ENCODE measurements at places on chromosomes 11 and 22. TPM values are rescaled to one million over a fixed set of nuclear protein-coding genes. Genes with fewer than 3 reads are reported as not detected.

DNA sequence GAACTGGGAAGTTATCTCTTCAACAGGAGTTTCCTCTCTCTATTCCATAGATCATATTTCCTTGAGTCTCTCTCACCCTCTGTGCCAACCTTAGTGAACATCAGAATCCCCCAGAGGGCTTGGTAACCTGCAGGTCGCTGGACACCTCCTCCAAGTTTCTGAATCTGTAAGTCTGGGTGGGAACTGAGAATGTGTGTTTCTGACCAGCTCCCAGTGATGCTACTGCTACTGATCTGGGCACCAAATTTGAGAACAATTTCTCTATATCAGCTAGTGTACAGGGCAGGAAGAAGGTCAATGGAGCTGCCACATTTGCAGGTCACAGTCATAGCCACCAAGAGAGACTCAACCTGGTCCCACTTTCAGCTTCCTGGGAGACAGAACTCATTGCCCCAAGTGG, 62.9 kb downstream of the RCN1 start:
- H3K27ac ChIP-seq: no peak overlapping the region
- no peak for DNase-seq
- no peaks in the 10 kb centered on the region for H3K36me3 ChIP-seq
- H3K4me3 ChIP-seq: no peak overlapping the region
- H3K27me3 ChIP-seq: no peaks in the 10 kb centered on the region

DNA sequence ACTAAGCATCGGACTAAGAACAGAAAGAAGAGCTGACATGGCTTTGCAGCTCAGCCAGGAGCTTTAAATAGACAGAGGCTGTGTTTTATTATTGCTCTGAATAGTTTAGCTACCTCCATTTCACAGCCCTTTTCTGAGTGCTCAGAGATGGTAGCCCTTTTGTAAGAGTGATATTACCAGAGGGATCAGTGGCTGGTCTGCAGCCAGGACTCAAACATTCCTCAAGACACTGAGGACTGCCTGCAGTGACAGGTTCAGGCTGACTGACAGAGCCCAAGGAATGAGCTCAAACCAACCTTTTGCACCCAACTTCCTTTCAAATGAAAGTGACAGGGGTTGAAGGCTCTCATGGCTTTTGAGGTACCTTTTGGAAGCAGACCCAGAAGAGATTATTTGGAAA, 189.0 kb downstream of the DDX10 start:
- DNase-seq: peak; percentile 21
- peak overlapping the region; percentile 35 for H3K4me3 ChIP-seq
- H3K36me3 ChIP-seq: no peaks in the 10 kb centered on the region
- H3K27me3 ChIP-seq: no peaks in the 10 kb centered on the region
- H3K4me1 ChIP-seq: peaks cover 7% of the 10 kb centered on the region
- no peak overlapping the region for H3K27ac ChIP-seq

GRCh38 chr11:24615451-24616160, 118.8 kb downstream of the LUZP2 start:
- H3K27me3 ChIP-seq: no peaks in the 10 kb centered on the region
- no peaks in the 10 kb centered on the region for H3K36me3 ChIP-seq
- no peaks in the 10 kb centered on the region for H3K4me1 ChIP-seq
- H3K27ac ChIP-seq: no peak overlapping the region

DNA sequence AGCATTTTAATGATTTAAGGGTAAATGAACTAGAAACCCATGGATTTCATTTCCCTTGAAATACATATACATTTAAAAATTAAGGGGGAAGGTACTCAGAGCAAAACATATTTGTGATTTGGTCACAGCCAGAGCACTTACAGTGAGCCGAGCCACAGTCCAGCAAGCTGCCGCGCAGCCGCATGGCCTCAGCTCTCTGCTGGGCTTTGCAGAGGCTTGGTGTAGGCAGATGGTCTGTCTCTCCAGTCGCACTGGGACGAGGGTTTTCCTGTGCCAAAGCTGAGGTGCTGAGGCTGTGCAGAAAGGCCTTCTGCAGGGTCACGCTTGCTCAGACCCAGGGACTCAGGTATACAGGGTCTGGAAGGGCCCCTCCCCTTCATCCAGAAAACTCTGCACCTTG, 367.3 kb downstream of the OPCML start:
- DNase-seq: no peak
- no peaks in the 10 kb centered on the region for H3K4me1 ChIP-seq
- no peaks in the 10 kb centered on the region for H3K36me3 ChIP-seq

SYCE3 gene
- total RNA-seq: 0.57 TPM

OR10V1 gene
- total RNA-seq: not detected

Data from adrenal gland (tissue), 19 donors.